NCI-H1092 treated with DMSO at 0.1 percent for 48 hours (cell line): ENCODE measurements at places on chromosomes 5 and 9.
A peak's percentile ranks its signal among the peaks of the same experiment; 100 is the strongest.

- peak; percentile 41 for DNase-seq
Observed at GRCh38 chr9:26947736-26948135, 694 bp upstream of the PLAA start.

DNA sequence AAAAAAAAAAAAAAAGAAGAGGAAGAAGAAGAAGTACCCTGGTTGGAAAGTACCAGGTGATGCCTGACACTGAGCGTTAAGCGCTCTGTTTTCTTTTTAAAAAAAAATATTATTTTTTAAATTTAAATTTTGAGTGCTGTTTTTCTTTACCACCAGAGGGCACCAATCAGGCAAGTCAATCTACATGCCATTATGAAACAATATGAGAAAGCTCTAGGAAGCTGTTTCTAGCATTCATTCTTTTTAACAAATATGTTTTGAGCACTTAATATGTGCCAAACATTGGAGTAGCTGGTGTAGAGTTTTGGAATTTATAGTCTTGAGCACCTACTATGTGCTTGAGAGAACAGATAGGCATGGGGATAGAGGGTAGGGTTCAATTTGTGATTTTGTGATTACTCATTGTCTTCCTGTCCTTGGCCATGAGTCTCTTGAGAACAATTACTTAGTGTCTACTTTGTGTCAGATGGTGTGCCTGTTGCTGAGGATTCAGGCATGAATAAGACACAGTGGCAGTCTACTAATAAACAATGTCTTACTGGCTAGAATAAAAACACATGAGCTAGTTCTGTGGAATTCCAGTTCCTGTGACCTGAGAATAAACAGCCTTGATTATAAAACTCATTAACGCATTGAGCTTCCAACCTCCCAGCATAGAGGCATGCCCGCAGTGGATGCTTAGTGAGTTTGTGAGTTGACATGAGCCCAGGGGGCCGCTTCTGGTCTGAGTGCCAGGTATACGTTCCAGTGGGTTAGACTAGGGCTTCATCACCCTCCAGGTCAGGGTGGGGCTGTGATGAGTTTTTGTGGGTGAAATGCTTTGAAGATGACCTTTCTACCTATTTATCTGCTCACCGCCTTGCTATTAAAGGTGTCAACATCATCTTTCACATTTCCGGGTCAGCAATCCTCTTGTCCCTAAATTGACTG is 3.0 kb upstream of the UBE2R2 start:
- DNase-seq: peak; percentile 56

DNA sequence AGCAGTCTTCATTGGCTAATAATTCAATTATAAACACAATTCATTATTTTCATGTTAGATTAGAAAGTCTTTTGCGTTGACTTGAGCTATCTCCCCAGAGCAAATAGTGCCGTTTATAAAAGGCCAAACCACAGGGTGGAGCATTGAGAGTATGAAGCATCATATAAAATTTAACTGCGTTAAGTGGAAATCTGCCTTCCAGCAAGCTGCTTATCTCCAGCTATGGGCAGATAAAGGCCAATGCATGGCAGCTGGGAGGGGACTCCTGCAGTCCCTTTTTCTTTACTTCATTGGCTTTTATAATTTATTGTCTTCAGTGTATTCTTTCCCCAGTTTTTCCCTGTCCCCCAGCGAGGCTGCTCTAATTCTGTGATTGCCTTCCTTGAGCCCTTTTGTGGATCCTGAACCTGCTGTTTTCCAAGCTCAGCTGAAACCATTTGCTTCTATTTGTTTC is 113.7 kb downstream of the TMEM232 start:
- no peak for DNase-seq

DNA sequence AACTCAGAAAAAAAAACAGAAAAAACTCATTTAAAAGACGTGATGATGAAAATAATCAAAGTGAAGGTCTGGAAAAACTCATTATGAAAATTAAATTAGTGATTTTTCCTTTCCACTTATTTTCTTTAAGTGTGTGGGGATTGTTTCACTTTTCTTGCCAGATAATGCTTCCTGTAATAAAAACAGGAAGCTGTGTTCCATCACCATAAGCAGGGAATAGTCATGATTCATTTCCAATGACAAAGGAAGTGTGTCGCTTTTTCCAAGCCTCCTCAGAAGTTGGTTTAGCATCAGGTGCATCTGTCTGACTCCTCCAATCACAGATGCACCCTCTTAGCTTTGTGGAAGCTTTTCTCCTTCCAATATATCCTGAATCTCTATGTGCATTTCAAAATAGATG is 2068.7 kb downstream of the MAT2B start:
- DNase-seq: no peak

GRCh38 chr5:167533814-167534795 is 757.3 kb upstream of the WWC1 start:
- no peak for DNase-seq

- no peak for DNase-seq
Observed at GRCh38 chr5:38607396-38607795, 51.0 kb upstream of the LIFR start.

- DNase-seq: no peak
Observed at GRCh38 chr5:120735076-120735475, 271.0 kb downstream of the PRR16 start.

DNA sequence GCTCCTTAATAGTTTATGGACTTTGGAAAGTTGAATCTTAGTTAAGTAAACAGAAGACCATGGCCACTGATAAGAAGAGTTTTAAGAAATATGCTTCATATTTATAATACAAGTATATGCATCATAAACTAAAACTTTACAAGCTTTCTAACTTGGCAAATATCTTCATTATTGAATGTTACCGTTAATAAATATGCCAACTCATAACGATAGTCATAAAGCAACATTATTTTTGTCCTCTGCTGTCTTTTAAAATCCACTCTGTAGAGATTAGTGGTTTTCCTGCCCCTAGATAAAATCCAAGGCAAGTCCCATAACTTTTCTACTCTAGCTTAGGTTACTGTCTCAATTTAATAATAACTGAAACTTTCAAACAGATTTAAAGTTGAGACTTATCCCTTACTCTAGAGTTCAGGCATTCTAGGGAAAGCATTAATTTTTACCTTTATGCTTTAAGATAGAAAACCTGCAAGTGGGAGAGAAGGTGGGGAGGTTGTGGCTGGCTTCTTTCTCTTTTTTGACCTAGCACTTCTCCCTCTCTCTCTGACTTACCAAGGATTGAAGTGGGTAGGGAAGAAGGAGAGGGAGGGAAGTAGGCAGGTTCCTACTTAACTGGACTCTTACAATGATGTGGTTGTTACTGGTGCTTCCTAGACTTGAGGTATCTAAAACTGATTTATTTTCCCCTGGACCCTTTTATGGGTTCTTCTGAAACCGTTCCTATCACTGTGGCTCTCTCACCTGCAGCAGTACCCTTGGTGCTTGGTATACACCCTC is 29.6 kb downstream of the RNF145 start:
- no peak for DNase-seq

GRCh38 chr5:180343110-180343830 is 9.9 kb downstream of the GFPT2 start:
- DNase-seq: peak; percentile 7

DNA sequence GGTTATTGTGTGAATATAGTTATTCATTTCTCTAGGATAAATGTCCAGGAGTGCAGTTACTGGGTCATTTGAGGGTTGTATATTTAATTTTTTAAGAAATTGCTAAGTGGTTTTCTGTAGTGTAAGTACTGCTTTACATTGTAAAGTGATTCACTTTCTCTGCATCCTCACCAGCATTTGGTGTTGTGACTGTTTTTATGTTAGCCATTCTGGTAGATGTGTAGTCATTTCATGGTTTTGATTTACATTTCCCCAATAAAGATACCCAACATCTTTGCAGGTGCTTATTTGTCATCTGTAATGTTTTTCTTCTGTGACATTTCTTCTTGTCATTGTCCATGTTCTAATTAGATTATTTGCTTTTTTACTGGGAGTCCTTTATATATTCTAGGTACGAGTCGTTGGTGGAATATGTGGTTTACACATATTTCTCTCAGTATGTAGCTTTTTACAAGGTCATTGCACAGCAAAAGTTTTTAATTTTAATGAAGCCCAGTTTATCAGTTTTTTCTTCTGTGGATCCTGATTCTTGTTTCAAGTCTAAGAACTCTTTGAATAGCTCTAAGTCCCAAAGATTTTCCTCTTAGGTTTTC is 34.0 kb downstream of the SCGB3A1 start:
- DNase-seq: no peak

GRCh38 chr9:89603767-89604665 is 796 bp upstream of the GADD45G start:
- DNase-seq: peak; percentile 92

DNA sequence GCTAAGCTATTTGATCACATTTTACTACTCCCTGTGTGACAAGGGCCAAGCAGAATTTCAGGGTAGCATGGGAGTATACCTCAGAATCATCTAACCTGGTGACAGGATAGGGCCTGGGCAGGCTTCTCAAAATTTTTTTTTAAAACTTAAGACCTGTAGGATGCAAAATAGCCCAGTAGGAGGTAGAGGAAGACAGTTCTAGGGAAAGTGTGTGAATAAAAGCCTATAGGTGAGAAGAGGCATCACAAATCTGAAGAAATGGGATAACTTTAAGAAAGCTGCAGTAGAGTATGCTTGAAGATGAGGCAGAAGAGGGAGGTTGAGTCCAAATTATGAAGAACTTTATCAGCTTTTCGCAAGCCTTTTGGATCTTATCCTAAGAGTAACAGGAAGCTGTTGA is 32.3 kb downstream of the CNTRL start:
- DNase-seq: no peak

- DNase-seq: no peak
Observed at GRCh38 chr9:23522952-23523351, 303.1 kb downstream of the ELAVL2 start.

DNA sequence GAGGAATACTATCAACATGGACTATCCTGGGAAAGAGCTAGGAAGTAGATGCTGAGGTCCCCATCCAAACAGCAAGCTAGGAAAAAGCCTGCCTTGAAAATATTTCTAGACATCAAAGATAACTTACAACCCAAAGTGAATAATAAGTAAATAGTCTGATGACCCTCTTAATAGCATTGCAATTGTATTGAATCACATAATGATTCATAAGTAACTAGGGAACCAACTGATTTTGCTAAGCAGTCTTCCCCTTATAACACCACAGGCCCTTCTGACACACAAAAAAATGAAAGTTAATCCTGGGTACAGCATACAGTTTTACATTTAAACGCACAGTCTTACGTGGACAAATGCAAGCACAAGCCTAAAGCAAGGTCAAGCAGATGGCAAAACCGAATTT is 199.3 kb downstream of the RFK start:
- no peak for DNase-seq

- no peak for DNase-seq
Observed at GRCh38 chr5:158384535-158385481, 525.9 kb upstream of the CLINT1 start.

DNA sequence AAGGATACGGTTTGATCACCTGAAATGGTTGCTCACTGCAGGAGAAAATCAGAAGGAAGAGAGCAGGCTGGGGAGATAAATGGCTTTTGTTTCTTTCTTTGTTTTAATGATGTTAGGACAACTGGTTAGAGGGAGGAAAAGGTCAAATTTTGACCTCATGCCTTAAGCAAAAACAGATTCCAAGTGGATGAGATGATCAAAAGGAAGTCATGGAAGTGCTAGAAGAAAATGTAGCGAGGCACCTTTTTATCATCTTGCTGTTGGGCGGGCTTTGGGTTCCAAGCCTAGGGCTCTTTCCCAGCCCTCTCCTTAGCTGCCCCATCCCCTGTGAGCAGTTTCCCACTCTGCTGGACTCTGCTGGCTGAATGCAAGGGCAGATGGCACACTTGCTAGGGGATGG is 127.9 kb downstream of the ADAMTS2 start:
- DNase-seq: no peak

- no peak for DNase-seq
Observed at GRCh38 chr5:53416144-53416738, 64.2 kb upstream of the FST start.

- no peak for DNase-seq
Observed at GRCh38 chr9:97755618-97756267, 58.6 kb upstream of the XPA start.

- DNase-seq: no peak
Observed at GRCh38 chr5:174724484-174725260, at the start of gene MSX2. TSS of gene MSX2 (plus strand) at chr5:174724582. CDS start at chr5:174724660, 78 bp downstream.

GRCh38 chr9:111904891-111905291 is 8.3 kb downstream of the UGCG start:
- DNase-seq: no peak

- DNase-seq: no peak
Observed at GRCh38 chr5:134462761-134463160, 51.1 kb upstream of the CDKN2AIPNL start.

DNA sequence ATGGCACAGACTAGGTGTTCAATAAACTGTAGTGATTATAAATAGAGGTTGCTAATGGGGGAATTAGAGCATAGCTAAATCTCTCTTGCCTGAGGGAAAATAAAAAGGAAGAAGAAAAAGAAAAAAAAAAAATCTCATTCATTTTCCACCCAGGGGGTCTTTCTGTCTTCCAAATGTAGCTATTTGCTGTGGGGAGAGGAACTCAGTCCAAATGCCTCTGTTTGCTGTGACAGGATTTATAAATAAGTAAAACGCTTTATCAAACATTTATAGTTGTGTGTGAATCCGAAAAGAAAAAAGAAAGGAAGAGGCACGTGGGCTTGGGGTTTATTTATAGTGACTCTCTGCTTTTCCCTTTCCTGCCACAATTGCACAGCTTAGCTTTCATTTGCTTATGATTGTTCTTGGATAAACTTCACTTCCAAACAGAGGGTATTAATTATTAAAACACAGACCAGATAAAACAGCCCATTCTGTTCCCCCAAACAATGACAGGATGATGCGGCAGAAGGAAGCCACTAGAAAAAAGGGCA is 245.7 kb downstream of the ASTN2 start:
- no peak for DNase-seq

DNA sequence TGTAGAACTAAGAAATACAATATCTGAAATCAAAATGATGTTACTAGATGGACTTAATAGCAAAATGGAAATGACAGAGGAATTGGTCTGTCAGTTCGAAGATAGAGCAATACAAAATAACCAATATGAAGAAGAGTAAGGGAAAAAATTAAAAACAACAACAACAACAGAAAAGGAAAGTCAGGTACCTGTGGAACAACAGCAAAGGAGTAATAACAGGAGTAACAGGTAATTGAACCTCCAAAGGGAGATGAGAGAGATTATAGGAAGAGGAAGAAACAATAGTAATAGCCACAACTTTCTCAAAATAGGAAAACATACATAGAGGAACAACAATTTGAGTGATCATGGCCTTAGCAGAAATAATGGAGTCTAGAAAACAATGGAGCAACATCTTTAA is 13.7 kb downstream of the POLK start:
- DNase-seq: no peak

DNA sequence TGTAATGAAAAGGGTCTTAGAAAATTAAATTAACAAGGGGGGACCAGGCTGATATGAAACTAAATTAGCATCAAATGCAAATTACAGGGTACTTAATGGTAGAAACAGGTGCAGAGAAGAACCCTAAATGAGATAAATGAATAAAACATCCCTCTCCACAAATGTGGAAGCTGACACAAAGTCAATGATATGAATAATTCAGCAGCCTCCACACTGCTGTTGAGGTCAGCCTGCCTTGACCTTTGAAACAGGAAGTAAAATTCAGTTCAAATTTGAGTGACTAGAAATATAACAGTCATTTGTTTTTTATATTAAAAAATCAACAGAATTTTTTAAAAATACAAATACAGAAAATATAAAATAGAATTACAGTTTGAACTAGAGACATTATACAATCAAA is 40.0 kb downstream of the EBF1 start:
- DNase-seq: peak; percentile 8

- no peak for DNase-seq
Observed at GRCh38 chr9:127277099-127277498, 12.5 kb downstream of the GARNL3 start.

GRCh38 chr5:17694914-17695313 is 60.7 kb downstream of the TAF11L14 start:
- DNase-seq: no peak

GRCh38 chr5:143233031-143233430 is 170.5 kb downstream of the NR3C1 start:
- DNase-seq: no peak
